Activated CD4-positive, alpha-beta T cell treated with anti-CD3 and anti-CD28 coated beads, Interleukin-2, amount 50 U/mL, for 4 hours (primary cell): ENCODE measurements at places on chromosomes 2 and 18.

GRCh38 chr2:215613280-215613679 is 177.4 kb upstream of the FN1 start:
- DNase-seq = no peak

GRCh38 chr2:17455343-17455742 is 62.9 kb downstream of the RAD51AP2 start:
- DNase-seq = no peak

DNA sequence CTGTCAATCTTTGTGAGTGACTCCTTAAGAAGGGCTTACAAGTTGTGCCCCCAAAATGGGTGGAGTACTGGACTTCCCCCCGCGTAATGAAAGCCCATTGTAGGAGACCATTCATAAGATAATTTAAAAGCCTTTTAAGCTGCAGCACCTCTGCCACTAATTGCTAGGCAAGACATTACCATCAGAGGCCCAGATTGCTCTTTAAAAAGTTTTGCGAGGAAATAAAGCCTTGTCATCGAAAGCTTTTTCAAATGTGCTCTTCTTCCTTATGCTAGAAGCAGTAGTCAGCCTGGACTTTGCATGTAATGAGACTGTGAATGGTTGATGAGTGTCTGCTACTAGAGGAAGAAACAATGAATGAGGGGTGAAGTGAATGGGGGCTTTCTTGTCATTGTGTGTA is 345.3 kb upstream of the CDH2 start:
- no peak for DNase-seq

GRCh38 chr2:56534321-56534720 is 350.5 kb downstream of the CCDC85A start:
- DNase-seq = no peak

DNA sequence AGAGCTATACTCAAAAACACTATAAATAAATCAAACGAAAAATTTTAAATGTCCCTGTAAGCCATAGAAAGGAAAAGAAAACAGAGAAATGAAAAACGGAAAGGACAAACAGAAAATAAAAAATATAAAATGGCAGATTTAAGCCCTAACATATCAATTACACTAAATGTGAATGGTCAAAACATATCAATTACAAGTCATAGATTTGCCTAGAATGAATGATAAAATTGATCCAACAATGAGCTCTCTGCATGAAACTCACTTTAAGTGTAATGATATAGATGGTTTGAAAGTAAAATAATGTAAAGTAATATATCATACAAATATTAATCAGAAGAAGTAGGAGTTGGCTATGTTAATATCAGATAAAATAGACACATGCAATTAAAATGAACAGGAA is 54.2 kb upstream of the TCF4 start:
- no peak for DNase-seq

- DNase-seq = no peak
Measured at GRCh38 chr18:54357082-54357659, 487 bp downstream of the STARD6 start.

DNA sequence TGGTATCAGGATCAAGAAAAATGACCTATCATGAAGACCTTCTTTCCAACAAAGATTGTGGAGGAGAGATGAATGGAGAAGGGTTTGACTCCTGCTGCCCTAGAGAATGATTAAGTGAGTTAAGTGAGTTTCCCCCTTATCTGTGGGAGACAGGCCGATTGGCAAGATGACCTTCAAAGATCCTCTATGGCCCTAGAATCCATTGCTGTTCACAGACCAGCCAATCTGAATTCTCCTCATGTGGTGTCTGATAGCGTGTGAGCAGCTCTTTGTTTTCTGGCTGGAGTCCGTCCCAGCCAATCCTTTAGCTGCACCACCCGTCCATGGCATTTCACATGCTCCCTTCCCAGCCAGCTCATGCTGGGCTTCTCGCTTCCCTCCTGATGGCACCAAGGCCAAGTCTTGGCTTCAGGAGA is 79.4 kb downstream of the MARCHF4 start:
- no peak for DNase-seq

DNA sequence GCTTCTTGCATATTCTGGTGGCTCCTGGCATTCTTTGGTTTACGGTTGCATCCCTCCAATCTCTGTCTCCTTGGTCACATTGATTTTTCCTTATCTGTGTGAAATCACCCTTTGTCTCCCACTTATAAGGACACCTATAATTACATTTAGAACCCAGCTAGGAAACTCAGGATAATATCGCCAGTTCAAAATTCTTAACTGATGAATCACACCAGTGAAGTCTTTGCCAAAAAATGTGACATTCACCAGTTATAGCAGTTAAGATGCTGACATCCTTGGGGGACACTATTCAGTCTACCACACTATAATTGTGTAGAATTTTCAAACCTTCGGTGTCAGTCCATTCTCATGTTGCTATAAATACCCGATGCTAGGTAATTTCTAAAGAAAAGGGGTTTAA is 320.2 kb downstream of the TMX3 start:
- DNase-seq = no peak

DNA sequence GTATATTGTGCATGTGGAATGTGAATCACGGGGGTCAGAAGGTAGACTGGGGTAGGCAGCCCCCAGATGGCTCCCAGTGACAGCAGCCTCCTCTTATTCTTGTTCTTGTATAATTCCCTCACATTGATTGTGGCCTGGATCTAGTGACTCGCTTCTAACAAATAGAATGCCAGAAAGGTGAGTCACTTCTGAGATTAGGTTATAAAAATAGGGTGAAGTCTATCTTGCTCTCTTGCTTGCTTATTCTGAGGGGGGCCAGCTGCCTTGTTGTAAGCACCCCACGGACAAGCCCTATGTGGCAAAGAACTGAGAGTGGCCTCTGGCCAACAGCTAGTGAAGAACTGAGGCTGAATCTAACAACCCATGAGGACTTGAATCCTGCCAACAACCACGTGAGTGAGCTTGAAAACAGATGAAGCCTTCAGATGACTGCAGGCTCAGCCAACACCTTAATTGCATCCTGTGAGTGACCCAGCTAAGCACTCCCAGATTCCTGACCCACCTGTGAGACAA is 15.6 kb upstream of the RMND5A start:
- DNase-seq = no peak

- DNase-seq = no peak
Measured at GRCh38 chr2:2131075-2131789, 199.8 kb downstream of the MYT1L start.

DNA sequence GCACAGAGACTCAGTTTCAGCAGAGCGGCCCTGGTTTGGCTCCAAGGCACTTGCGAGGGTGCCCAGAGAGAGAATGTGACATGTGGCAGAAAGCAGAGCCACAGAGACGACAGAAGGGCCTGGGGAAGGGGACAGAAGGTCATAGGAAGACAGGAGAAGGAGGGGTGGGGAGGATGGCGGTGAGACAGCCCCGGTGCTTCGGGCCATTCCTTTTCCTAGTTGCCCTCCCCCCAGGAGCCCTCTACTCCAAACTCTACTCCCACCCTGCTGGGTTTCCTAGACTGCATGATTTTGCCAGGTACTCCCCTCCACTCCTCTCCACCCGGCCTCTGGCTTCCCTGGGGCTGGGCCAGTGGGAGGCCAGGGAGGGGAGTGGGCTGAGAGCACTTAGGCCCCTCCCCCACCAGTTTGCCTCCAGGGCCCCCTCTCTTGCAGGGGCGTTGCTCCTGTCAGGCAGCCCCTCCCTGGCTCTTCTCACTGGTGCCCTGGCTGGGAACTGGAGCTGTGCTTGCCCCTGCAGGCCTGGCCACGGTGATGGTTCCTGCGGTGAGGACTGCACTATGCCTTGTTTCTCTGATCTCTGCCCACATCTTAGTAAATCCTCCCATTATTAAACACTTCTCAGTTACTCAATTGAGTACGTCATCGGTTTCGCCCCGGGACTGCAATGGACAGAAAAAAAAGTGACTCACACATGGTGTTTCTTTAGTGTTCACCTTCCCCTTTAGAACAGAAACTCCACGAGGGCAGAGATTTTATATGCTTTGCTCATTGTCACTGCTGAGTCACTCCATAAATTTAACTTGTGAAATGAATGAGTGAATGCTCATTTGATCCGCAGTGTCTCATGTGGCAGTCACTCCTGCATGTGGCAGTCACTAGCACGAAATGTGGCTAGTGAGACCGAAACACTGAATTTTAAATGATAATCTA is 58.7 kb upstream of the SP3 start:
- no peak for DNase-seq

GRCh38 chr2:168247341-168248261 is at the start of gene STK39:
Gene STK39 (minus strand): TSS chr2:168247595. CDS start chr2:168247435, 160 bp downstream.
- DNase-seq = peak; percentile 72

- no peak for DNase-seq
Measured at GRCh38 chr2:127072396-127072795, 34.6 kb downstream of the BIN1 start.

GRCh38 chr2:168136392-168136977 is 110.9 kb downstream of the STK39 start:
- no peak for DNase-seq

DNA sequence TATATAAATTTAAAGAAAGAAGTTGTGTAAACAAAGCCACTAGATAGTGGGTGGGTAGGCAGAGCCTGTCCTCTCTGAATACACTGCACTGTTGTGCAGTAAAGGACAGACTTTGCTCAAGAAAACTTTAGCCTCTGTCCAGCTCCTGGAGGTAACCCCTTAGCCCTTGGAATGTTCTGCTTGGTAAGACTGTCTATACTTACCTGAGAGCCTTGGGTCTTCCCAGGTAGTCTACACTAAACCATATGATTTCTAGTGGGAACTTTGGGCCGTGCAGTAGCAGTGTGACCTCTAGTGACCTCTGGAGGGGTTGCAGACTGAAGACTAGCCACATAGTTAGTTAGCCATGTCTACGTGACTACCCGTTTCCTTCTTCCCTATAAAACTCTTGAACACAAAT is 678.3 kb upstream of the NRXN1 start:
- no peak for DNase-seq
